Urinary bladder (tissue), 4 donors: ENCODE measurements at places on chromosomes 13 and 19.

- no peak for DNase-seq
Measured at GRCh38 chr13:91504216-91504615, 105.8 kb downstream of the GPC5 start.

DNA sequence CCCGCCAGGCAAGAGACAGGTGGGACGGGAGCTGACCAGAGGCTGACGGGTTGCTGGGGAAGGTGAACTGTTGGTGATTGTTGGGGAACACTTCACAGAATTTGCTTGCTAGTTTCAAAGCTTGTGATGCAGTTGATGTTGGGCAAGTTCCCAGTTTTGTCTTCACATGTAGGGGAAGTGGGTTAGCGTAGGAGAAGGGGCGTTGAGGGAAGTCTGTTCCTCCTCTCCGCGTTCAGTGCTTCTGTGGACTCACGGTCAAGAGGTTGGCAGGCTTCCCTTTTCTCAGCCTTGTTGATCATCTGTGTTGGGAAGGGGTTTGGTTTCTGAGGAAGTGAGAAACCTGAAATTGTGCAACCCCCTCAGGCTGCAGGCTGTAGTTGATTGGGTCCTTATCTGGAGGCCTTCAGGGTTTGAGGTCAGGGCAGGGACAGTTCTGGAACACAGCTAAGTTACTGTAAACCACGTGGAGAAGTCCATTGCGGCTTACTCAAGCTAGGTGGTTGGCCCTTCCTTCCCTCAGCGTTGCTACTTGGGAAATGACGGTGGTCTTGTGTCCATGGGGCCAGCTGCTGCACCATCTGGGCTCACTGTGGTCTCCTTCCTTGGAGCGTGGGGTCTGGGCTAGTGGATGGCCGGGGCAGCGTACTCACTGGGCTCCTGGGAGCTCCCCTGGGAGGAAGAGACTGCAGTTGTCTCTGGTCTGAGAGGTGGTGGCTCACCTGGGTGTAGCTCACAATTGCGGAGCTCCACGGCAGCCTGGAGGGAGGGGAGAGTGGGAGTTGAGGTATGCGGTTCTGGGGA, 7.5 kb downstream of the RPS9 start:
- no peak for DNase-seq

DNA sequence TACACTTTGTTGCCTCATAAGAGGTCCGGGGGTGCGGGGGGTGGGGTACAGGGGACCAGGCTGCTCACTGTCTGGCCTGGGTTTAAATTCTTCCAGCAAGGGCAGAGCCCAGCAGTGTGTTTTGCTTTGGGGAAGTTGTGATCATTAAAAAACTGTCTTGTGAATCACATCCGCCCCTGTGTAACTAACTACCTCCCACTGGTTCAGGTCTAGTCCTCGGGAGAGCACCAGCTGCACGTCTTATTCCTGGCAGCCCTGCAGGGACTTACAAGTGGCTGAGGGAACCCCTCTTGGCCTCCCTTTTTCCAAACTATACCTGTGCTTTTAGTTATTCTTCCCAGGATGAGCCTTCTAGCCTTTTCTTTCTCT, 127.5 kb downstream of the SIPA1L3 start:
- DNase-seq, result no peak

DNA sequence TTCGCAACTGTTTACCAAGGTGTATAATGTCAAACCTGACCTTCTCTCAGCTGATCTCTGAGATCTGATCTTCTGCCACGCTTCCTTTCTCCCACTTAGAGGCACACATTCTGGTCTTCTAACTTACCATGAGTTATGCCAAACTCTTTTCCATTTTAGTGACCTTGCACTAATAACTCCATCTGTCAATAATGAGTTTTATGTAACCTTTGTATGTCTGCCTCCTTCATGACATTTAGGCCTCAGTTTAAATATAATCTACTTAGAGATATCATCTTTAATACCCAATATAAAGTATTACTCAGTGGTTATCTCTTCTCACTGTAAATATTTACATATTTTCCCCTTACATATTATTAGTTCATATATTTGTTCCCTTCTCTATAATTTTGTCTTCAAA, 827.5 kb upstream of the PCDH20 start:
- no peak for DNase-seq

DNA sequence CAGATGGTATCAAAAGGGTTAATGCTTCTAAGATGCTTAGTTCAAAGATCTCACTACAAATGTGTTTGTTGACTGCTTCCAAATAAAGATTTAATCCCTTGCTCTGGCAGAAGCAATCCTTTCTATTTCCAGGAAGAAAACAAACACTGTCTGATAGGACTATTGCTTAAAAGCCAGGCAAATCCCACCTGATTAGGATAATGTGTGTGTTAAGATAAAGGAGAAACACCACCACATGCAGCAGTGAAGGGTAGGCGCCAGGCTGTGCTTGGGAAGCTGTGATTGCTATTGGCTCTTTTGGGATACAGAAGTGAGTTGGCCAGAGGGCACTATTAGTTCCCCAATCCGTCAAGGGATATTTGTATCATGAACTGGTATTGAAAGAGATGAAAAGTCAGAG, 62.8 kb upstream of the LRCH1 start:
- DNase-seq, result no peak

DNA sequence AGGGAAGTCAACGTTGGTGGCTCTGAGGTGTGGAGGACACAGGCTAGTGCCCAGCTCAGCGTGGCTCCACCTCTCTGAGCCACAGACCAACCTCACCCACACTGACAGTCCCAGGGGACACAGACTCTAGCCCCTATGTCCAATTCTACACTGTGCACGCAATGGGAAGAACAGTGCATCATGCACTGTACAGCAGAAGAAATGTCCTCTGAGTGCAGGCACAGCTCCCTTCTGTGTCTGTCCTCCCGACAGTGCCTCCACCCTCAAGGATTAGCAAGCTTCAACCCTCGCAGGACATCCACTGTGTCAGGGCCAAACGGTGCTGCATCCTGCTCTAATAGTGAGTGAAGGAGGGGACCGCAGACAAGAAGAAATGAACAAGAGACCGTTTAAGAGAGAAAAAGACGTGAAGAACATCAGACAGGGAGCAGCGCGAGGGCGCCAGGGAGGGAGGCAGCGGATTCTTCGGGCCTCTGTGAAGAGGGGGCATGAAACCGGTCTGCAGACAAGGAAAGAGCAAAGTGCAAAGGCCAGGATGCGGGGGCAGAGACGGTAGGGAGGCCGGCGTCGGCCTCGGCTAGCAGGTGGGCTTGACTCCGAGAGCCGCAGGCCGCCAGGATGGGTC, 681 bp downstream of the ZNF837 start:
- DNase-seq, result no peak

GRCh38 chr19:56829596-56829995, 10.9 kb downstream of the PEG3 start:
- no peak for DNase-seq

DNA sequence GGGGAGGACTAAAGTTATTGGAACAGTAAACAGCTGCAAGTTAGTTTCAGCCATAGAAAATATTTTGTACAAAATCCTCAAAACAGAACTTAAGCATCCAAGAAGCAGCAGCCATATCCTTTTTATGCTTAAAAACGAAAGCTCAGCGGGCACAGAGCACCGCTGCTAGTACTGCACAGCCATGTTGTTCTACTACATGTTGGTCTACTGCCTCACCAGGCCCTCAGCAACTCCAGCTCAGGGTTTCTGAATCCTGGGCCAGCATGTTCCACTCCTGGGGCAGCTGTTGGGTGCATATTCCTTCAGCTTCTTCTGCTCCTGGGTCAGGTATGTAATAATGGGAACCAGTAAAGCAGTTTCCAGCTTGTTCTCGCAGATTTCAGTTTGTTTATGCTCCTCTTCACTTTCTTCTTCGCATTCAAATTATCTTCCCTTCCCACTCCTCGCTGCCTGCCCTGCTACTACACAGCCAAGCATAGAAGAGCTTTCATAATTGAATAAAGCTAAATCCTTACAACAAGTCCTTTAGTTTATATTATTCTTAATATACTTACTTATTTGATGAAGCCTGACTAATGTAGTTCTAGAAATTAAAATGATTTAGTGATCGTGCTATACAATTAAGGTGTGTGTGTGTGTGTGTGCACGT, 820.5 kb upstream of the ATXN8OS start:
- DNase-seq, result no peak

- DNase-seq, result no peak
Measured at GRCh38 chr13:92739306-92739818, 487.2 kb upstream of the GPC6 start.

GRCh38 chr19:33252971-33253370, 27.3 kb upstream of the SLC7A10 start:
- DNase-seq, result no peak

DNA sequence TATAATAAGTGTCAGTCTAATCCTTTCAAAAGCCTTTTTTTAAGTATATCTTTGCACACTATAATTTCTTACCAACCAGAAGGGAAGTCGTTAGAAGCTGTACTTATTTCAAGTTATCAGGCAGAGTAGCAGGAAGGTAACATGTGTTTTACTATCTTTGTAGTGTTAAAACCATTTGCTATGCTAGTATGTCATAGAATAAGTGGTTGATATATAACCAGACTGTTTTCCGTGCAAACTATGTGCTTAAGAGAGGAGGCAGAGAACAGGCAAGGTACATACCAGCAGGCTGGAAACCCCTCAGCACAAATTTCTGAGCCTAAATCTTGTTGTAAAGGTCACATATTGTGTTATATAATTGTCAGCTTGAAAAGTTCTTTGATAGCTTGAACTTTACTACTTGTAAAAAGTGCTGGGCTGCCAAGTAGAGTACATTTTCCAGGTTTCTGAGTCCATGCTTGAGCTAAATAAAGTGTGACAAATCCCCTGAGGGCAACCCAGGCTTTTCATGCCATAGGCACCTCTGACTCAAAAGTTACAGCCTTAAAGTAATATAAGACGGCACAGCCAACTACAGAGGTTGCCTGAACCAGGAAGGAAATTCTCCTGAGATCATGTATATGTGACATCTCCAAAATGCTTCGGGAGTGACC, 1297.4 kb downstream of the PCDH9 start:
- DNase-seq, result no peak

GRCh38 chr13:60590800-60591747, 194.1 kb downstream of the TDRD3 start:
- DNase-seq, result no peak

DNA sequence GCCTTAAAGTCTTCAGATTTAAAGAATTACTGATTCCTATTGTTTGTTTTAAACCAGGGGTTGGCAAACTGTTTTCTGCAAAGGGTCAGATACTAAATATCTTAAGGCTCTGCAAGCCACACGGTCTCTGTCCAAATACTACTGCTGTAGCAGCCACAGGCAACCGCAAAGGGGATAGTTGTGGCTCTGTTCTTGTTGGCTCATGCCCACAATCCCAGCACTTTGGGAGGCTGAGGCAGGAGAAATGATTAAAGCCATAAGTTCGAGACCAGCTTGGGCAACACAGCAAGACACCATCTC, 22.4 kb downstream of the RANBP3 start:
- no peak for DNase-seq

- no peak for DNase-seq
Measured at GRCh38 chr13:114311908-114312307, 2.4 kb upstream of the CHAMP1 start.
